NCI-H1105 treated with DMSO at 0.1 percent for 48 hours (cell line): ENCODE measurements at places on chromosomes 2 and 18.
A peak's percentile ranks its signal among the peaks of the same experiment; 100 is the strongest.

DNA sequence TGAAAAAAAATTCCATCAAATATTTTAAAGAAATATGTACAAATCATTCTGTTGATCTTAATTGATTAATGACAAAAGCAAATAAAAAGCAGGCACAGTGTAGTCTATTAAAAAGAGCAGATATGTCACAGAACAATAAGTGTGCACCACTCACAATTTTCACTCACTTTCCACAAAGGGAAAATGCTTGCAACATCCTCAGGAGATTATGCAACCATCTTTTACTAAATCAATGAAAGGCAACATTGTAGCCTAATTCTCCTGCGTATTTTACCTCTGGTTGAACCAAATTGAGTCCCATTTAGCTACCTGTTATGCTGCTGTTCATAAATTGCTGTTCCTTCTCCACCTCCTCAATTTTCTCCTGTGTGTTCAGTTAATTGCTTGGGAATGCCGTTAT is 1346.8 kb upstream of the PIK3C3 start:
- peak; percentile 5 for DNase-seq

- DNase-seq, result no peak
Observed at GRCh38 chr18:21682371-21683051, 22.1 kb downstream of the ABHD3 start.

GRCh38 chr2:42788882-42789281 is 3.5 kb downstream of the HAAO start:
- no peak for DNase-seq

- no peak for DNase-seq
Observed at GRCh38 chr18:59451963-59452362, 92.9 kb upstream of the LMAN1 start.

DNA sequence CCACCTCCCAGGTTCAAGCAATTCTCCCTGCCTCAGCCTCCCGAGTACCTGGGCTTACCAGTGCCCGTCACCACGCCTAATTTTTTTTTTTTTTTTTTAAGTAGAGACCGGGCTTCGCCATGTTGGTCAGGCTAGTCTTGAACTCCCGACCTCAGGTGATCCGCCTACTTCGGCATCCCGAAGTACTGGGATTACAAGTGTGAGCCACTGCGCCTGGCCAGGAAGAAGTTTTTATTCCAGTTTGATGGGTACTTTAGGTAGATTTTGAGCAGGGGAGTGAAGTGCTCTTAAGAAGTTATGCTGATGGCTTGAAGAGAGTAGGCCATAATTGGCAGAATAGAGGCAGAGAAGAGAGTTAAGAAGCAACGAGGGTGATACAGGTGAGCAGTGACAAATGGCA is 25.3 kb downstream of the FZD5 start:
- DNase-seq, result no peak

- DNase-seq, result no peak
Observed at GRCh38 chr2:147826278-147827087, 18.3 kb upstream of the ACVR2A start.

DNA sequence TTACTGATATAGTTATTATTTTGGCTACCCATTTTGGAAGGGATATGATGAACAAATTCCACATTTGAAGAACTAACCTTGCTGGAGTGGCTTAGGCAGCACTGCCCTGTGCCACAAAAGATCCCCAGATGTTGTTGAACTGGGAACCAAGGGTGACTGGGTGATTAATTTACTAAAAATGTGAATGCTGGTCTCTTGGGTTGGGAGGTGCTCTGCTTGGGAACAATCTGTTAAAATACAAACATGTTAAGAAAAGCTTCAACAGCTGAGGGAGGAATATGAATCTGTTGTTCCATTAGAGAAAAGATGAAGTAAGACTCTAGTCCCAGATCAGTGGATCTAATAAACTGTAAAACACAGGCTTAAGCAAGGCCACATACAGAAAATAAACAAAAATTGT is 1860.1 kb downstream of the SUCLG1 start:
- DNase-seq, result no peak

DNA sequence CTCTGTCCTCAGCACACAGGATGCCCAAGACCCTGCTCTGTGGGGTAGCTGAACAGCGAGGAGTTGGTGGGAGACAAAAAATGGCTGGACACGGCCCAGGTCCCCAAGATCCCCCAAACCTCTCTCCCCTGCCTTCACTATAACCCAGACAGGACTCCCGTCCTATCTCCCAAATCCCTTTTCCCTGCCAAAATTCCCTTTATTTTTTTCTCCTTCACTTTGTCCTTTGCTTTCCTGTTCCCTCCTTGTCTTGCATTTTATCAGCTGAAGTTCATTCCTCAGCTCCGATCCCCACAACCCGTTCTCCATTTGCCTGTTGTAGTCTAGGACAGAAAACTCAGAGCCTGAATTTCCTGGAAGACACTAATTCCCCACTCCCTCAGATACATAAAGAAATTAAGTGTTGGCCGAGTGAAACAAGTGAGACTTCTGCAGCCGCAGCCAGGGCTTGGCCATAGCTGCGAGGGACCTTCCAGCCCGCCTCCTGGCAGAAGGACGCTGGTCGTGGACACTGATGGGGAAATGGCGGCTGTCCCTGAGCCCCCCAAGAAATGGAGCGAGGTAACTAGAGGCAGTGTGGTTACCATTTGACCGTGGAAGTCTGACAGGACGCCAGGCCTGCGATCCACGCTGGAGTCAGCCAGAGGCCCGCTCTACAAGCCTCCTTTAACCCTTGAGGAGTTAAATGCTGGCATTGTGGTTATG is 173.6 kb downstream of the BCL2 start:
- DNase-seq, result no peak

GRCh38 chr2:64517511-64517884 is 6.6 kb upstream of the AFTPH start:
- DNase-seq, result no peak

- DNase-seq, result no peak
Observed at GRCh38 chr2:72144274-72144631, 3.4 kb downstream of the CYP26B1 start.

- no peak for DNase-seq
Observed at GRCh38 chr2:181311837-181312236, 145.3 kb upstream of the ITGA4 start.

DNA sequence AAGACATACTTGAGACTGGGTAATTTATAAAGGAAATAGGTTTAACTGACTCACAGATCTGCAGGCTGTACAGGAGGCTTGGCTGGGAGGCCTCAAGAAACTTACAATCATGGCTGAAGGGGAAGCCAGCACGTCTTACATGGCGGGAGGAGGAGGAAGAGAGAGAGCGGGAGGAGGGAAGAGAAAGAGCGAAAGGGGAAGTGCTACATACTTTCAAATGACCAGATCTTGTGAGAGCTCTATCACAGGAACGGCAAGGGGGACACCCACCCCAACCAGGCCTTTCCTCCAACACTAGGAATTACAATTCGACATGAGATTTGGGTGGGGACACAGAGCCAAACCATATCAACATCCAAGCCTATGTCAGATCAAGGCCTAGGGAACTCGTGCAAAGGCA is 24.2 kb downstream of the MYL12B start:
- no peak for DNase-seq

GRCh38 chr2:156065912-156066311 is 266.6 kb downstream of the NR4A2 start:
- DNase-seq, result no peak

DNA sequence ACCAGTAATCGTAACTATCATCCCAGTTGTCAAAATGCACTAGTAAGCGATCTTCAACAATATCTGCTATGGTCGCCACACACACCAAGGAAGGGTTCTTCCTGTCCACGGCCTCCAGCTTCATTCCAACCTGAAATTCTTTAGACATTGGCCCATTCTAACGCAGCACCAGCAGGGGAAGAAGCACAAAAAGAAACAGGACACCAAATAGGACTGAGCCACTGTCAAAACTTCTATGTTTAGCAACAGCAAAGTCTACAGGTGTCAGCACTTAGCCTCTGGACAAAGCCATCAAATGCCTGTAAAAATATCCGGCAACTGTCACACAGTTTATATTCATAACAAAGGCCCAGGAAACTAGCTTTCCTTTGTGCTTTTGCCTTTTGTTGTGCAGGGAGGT is 175.0 kb downstream of the L3MBTL4 start:
- DNase-seq, result no peak

GRCh38 chr2:156448766-156449165 is 12.6 kb downstream of the GPD2 start:
- no peak for DNase-seq

DNA sequence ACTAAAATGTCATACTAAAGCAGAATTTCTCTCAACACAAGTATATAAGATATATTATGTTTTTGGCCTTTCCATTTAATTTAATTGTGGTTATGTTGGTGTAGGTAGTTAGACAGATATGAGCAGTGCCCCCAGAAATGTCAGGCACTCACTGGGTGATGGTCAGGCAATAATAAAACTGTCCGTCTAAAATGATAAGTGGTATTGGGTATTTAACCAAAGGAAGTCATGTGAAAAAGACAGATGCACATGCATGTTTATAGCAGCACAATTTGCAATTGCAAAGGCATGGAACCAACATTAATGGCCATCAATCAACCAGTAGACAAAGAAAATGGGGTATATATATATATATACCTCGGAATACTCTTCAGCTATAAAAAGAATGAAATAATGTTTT is 936.6 kb upstream of the SLC39A10 start:
- no peak for DNase-seq

DNA sequence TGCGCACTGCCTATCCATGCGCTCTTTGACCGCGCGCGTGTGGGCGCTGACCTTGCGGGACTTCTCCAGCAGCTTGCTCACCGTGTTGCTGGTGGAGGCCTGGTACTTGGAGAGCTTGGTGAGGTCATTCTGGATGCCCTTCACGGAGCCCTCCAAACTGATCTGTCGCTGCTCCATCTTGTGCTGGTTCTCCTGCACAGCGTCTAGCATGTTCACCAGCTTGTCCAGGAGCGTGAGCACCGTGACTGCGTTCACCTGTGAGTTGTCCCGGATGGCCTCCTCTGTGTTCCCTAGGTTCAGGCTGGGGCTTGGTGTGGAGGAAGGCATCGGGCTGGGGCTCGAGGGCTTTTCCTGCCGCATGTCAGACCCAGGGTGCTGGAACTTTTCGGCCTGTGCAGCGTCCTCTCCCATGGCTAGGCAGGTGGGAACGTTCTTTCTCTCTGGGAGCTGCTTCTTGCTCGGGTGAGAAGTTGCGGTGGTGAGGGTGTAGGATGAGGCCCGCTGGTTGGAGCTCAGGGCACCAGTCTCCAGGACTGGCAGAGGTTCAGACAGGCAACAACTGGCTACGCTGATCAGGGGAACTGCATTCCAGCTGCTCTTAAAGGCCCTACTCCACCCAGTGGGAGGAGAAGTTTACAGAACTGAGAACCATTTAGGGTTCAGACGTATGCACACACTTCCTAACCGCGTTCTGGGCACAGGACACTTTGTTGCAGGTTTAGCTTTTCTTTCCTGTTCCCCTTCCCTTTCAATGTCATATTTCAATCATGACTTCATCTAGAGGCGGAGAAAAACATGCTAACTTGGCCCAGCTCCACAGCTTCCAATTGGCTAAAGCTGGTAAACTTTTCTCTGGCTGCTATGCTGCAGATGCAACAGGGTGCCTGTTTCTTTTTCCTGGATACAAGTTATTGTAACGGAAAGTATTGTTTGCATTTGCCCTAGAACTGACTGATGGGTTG is at the start of gene CAVIN2:
Gene CAVIN2 (minus strand): TSS at position 574 of the 962 bp plus-strand sequence. CDS start 163 bp downstream, at position 411.
- no peak for DNase-seq

- no peak for DNase-seq
Observed at GRCh38 chr18:46070815-46071652, 1.0 kb downstream of the PSTPIP2 start.
